T follicular helper cell (primary cell): ENCODE measurements at places on chromosomes 1 and 21.

GRCh38 chr1:154809436-154810413 is 60.4 kb downstream of the KCNN3 start:
- DNase-seq = no peak

- DNase-seq = no peak
Measured at GRCh38 chr21:46115441-46116188, 17.7 kb downstream of the COL6A2 start.

DNA sequence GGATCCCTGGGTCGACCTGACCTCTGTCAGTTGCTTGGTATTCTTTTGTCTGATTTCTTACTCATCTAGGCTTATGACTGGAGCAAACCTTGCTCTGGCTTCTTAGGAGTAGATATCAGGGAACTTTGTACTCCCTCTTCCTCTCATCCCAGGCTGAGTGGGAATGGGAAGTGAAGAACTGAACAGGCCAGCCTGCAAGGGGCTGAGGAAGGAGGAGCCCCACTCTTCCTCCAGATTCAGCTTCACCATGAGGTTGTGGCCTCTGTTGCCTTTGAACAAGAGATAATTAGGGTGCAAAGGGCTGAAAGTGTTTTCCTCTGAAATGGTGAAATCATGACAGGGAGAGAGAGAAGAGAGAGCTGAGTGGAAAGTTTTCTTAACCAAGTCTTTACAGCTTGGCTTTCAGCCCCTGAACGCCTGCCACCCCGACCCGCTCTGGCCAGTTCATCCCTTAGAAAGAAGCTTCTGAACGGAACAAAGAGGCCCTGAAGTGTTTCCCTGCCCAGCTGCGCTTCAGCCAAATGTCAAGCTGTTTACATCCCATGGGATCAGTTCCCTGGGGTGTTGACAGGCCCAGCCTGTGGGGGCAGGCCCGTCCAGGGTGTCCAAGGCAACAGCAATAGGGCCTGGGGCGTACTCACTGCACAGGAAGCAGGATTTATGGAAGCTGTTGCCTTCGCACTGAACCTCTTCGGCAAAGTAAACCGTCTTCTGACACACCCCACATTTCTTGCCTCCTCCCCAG is 11.2 kb downstream of the CSRP1 start:
- no peak for DNase-seq

GRCh38 chr1:50976111-50976889 is 6.3 kb downstream of the CDKN2C start:
- no peak for DNase-seq

- DNase-seq = no peak
Measured at GRCh38 chr1:68313735-68314134, 81.4 kb upstream of the WLS start.
